ENCODE measurements at places on chromosomes 7 and 10.

- DNase-seq: no peak
These were observed 116.5 kb downstream of the ZNF438 start for GRCh38 chr10:30915146-30915545.

DNA sequence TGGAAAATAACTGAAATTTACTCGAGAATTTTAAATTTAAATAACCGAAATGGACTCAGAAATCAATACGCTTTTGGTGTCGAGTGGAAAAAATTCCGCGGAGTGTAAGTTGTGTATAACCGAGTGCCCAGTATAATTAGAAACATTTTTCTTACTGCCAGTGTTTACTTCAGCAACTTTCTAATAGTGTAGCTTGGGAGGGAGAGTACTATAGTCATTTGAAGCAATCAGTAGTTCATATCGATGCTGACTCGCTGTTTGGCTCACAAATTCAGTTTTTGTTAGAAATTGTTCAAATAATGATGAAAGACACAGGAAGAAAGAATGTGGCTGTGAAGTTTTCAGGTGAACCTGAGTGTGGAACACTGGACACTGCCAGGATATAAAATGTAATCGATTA lies 658.6 kb upstream of the FOXK1 start:
- DNase-seq: no peak

- DNase-seq: no peak
These were observed 704.4 kb upstream of the CELF2 start for GRCh38 chr10:10313149-10313835.

DNA sequence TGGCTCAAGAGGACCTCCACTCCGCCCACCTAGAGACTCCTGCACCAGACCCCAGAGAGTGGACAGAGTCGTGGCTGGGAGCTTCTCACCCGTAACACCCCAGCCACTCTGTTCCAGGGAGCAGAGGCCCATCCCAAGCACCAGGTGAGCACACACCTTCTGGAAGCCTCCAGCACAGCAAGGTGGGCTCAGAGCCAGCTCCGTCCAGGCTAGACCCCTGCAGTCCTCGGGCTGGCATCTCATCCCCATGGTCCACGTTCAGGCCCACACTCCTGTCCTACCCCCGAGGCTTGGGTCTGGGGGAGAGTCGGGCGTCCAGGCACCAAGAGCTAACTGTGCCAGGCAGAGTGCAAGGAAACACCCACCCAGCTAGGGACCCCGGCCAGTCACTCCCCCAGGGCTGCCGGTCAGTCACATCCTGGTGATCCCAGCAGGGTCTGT lies 13.2 kb downstream of the PDGFA start:
- DNase-seq: no peak

DNA sequence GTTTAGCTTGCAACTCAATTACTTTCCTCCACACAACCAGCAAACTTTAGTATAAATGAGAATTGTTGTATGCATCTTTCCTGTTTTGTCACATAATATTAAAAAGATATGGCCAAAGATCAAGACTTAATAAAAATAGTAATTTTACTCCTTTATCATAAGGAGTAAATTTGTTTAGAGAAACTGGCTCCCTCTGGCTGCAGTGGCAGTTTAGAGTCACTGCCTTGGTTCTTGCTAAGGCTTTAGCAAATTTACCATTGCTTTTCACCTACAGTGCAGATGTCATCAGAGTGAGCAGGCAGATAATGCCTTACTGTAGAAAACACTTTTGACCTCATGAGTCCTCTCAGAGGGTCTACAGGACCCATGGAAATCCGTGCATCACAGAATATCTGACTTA lies 2.6 kb downstream of the PRPF18 start:
- no peak for DNase-seq

DNA sequence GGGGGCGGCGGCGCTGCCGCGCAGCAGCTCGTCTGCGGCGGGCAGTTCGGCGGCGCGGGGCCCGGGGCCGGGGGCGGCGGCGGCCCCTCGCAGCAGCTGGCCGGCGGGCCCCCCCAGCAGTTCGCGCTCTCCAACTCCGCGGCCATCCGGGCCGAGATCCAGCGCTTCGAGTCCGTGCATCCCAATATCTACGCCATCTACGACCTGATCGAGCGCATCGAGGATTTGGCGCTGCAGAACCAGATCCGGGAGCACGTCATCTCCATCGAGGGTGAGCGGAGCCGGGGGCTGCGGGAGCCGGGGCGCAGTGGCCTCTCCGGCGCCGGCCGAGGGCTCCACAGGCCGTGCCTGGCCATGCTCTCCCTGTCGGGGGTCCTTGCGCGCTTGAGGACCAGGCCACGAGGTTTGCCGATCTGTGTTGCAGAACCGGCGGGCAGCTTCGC lies 548 bp downstream of the AGAP3 start:
- DNase-seq: no peak

- no peak for DNase-seq
These were observed 40.0 kb downstream of the CUX1 start for GRCh38 chr7:101857358-101857811.

DNA sequence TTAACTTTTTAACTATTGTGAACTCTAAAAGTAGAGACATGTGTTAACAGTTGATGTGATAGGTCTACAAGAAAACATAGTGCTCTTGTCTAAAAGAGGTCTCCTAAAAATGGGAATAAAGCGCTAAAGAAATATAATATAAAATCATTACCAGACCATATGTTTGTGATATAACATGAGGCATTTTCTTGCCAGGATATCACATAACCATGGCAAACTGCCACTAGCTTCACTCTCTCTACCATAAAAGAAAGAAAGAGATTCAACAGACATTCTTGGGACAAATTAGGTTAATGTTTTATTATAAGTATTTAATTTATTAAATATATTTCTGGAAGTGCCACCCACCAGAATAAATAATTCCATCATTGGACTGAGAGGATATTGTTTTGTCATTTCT lies 115.0 kb downstream of the TMEM26 start:
- DNase-seq: no peak

GRCh38 chr7:105020926-105021325 lies 6.9 kb downstream of the KMT2E start:
- DNase-seq: no peak

DNA sequence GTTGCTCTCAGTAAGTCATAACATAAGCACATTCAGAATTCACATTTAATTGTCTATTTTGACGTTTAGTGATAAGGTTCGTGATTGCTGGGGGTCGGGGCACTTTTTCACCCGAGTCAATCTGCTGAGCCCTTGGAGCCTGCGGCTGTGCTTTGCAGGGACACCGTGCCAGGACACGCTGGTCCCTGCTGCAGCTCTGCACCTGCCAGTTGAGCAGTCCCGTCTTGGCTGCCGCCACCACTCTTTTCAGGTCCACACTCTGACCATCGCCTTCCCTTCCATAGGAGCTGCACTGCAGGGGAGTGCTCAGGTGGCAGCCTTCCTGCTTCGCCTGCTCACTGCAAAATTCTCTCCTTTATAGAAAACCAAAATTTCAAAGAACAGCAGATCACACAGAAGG lies 36.4 kb downstream of the CUL1 start:
- DNase-seq: no peak

GRCh38 chr10:118315629-118316028 lies 26.5 kb downstream of the FAM204A start:
- no peak for DNase-seq

DNA sequence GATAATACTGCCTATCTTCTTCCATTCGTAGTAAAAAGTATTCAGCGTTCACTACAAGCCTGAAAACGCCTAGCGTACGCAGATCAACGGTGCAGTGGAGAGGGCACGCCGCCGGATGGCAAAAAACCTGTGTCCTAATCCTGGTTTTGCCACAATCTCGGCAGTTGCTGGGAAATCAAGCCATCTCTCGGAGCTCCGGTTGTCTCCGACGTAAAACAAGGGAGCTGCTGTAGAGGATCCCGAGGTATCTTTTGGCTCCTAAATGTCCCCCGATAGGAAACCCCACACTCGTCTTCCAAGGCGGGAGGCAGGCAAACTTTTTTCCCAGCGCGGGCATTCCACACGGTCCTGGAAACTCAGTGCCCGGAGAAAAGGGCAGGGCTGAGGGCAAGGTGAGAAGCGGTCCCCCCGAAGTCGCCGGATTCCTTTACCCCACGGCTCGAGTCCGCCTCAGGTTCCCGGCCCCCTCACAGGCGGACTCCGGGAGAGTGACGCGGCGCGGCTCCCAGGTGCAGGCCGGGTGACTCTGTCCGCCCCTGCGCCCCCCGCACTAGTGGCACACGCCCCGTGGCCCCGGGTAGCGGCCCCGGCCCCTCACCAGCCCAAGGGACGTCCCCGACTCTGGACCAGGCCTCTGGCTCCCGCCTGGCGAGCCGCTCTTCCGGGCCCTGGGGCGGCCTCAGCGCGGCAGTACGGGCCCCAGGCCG lies 649 bp downstream of the IDE start:
- DNase-seq: peak; percentile 40
